H9 (cell line): ENCODE measurements at places on chromosomes 7 and 10. TPM values are rescaled to one million over a fixed set of nuclear protein-coding genes. Genes with fewer than 3 reads are reported as not detected.

CTAGE8 gene
- 4.9 and 5.1 TPM in 2 replicates for total RNA-seq

ITIH5 gene
- 1.1 and 1.3 TPM in 2 replicates for total RNA-seq

PIK3CG gene
- total RNA-seq, result not detected in 2 replicates

GIMAP2 gene
- not detected in 2 replicates for total RNA-seq

DNA sequence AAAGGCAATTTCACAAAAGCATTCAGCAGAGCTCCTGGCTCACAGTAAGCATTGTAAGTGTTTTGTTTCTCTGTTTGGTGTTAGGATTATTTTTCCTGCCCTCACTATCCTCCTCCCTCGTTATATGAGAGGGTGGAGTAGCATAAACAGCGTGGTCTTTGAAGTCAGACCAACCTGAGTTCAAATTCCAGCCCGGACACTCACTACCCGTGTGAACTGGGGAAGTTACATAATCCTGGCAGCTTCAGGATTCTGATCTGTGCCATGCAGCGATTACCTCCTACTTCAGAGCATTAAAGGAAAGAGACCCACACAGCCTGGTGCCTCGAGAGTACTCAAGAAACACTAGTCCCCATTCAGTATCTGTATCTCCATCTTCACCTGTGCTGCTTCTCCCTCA lies 386.5 kb downstream of the INHBA start:
- no peaks in the 10 kb centered on the region for H3K36me3 ChIP-seq
- no peak for DNase-seq
- no peaks in the 10 kb centered on the region for H3K4me1 ChIP-seq
- H3K27ac ChIP-seq, result no peak overlapping the region
- no peaks in the 10 kb centered on the region for H3K27me3 ChIP-seq
- H3K4me3 ChIP-seq, result no peak overlapping the region

- no peak for DNase-seq
- H3K27me3 ChIP-seq, result no peaks in the 10 kb centered on the region
- H3K4me1 ChIP-seq, result peaks cover 6% of the 10 kb centered on the region; the same call in 1 of the 2 replicates
- H3K27ac ChIP-seq, result no peak overlapping the region
Measured at GRCh38 chr7:137818036-137818435, 28.7 kb downstream of the DGKI start.

CALHM3 gene
- total RNA-seq, result not detected in 2 replicates

- H3K27me3 ChIP-seq, result no peaks in the 10 kb centered on the region
- no peak overlapping the region for H3K4me3 ChIP-seq
- H3K4me1 ChIP-seq, result no peaks in the 10 kb centered on the region
Measured at GRCh38 chr10:125605167-125605566, 77.8 kb downstream of the TEX36 start.

- DNase-seq, result no peak
- no peak overlapping the region for H3K4me3 ChIP-seq
- peaks cover 97% of the 10 kb centered on the region for H3K36me3 ChIP-seq
- no peak overlapping the region for H3K27ac ChIP-seq
- no peaks in the 10 kb centered on the region for H3K27me3 ChIP-seq
Measured at GRCh38 chr7:100095704-100096103, 5.5 kb downstream of the MCM7 start.

- no peak overlapping the region for H3K4me3 ChIP-seq
- H3K4me1 ChIP-seq, result peaks cover 6% of the 10 kb centered on the region; the same call in 1 of the 2 replicates
- no peak for DNase-seq
- H3K27ac ChIP-seq, result no peak overlapping the region
- H3K36me3 ChIP-seq, result no peaks in the 10 kb centered on the region
Measured at GRCh38 chr7:148058092-148058491, 532.5 kb upstream of the C7orf33 start.

DNA sequence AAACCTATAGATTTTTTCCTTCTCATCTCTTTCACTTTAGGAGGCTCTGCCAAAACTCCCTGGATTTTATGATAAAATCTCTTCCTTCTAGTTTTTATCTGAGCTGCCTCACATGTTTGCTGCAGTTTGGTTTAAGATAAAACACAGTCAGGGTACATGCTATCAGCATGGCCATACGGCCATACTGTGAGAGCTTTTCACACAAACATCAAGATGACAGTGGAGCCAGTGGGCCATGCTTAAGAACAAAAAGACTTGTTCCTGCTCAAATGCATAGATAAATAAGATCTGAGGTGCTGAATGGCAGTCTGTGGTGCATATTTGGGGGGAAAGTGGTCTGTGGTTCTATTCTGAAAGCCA lies 91.0 kb downstream of the ELMO1 start:
- H3K36me3 ChIP-seq, result no peaks in the 10 kb centered on the region
- H3K4me3 ChIP-seq, result no peak overlapping the region
- no peak for DNase-seq

PIP4K2A gene
- 33.3 and 33.6 TPM in 2 replicates for total RNA-seq

- no peak overlapping the region for H3K27ac ChIP-seq
- H3K36me3 ChIP-seq, result peaks cover 2% of the 10 kb centered on the region; the same call in 2 of the 3 replicates
- H3K27me3 ChIP-seq, result no peaks in the 10 kb centered on the region
- H3K4me1 ChIP-seq, result no peaks in the 10 kb centered on the region
- H3K4me3 ChIP-seq, result no peak overlapping the region
Measured at GRCh38 chr7:47504551-47505311, 77.2 kb downstream of the TNS3 start.

DNA sequence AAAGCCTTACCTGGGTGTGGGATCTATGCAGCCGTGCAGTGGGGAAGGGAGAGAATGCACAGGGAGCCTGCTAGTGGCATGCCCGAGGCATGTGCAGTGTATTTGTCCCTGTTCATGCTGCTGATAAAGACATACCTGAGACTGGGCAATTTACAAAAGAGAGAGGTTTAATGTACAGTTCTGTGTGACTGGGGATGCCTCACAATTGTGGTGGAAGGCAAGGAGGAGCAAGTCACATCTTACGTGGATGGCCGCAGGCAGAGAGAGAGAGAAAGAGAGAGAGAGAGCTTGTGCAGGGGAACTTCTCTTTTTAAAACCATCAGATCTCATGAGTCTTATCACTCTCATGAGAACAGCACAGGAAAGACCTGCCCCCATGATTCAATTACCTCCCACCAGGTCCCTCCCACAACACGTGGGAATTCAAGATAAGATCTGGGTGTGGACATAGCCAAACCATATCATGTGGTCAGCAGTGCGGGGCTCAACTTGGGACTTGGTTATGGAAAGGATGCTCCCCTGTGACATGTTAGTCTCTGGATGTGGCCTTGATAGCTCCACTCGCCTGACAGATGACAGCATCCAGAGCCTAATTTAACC lies 128.9 kb downstream of the DOCK1 start:
- peaks cover 24% of the 10 kb centered on the region; the same call in 2 of the 3 replicates for H3K36me3 ChIP-seq
- no peak for DNase-seq
- no peak overlapping the region for H3K4me3 ChIP-seq
- H3K27me3 ChIP-seq, result no peaks in the 10 kb centered on the region
- no peak overlapping the region for H3K27ac ChIP-seq
- no peaks in the 10 kb centered on the region for H3K4me1 ChIP-seq

OPN1SW gene
- total RNA-seq, result not detected in 2 replicates

DNA sequence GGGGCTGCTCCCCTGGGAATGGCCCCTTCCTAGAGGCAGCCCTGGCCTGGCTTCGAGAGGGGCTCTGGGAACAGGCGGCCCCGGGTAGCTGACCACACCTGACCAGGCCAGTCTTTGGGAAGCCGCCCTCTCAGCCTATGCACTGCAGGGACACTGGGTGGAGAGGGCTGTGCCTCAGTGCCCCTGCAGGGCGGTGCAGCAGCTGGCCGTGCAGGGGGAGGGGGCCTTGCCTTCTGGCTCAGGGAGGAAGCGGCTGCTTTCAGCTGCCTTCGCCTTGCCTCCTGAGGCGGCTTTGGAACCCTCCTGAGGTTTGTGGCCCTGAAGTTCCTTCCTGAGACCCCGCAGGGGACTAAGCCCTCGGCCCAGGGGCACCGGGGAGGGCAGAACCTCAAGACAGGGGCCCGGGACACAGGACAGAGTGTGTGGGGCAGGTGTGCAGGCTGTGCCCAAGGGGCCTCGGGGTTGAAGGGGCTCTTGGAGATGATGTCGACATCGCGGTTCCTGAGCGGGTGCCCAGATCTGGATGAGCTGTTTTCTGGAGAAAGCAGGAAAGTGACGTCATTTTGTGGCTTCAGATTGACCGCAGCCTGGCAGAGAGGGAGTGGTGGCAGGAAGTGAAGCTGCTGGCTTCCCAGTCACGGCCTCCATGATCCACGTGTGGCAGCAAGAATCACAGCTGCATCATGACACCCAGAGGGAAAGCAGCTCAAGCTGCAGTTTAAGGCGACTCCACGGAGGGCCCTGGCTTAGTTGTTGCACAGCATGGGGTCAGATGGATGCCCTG lies 17.7 kb downstream of the ADAM8 start:
- no peaks in the 10 kb centered on the region for H3K4me1 ChIP-seq
- no peak for DNase-seq
- no peaks in the 10 kb centered on the region; the same call in 1 of the 2 replicates for H3K27me3 ChIP-seq

DNA sequence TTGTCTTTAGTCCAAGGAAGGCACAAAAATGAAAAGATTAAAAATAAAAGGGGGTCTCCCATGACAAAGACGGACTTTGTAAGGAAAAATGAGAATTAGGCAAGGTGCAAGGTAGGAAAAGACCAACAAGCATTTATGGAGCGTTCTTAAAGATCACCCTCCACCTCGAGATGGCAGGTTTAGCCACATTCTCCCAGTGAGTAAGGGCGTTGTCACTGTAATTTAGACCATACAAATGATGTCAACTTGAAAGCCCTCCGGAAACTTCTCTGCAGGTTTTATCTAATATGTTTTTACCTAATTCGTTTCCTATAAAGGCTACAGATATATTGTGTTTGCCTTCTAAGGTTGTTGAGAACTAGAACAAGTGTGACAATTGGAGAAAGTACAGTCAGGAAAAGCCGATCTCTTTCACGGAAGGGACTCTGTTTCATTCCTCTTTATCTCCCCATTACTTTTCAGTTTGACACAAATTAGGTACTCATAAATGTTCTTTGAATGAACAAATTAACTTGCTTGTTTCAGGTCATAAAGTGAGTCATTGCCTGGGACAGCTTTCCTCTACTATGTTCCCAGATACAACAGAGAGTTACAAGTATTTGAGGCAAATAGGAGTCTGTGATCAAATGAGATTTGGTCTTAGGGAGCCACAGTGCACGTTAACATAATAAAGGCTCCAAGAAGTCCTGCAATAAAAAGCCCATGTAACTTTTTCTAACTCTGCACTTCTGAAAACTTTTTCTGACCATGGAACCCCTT lies 102.6 kb upstream of the HABP2 start:
- no peaks in the 10 kb centered on the region for H3K27me3 ChIP-seq
- H3K36me3 ChIP-seq, result no peaks in the 10 kb centered on the region; the same call in 2 of the 3 replicates
- H3K27ac ChIP-seq, result no peak overlapping the region
- no peak overlapping the region for H3K4me3 ChIP-seq
- DNase-seq, result no peak

DNA sequence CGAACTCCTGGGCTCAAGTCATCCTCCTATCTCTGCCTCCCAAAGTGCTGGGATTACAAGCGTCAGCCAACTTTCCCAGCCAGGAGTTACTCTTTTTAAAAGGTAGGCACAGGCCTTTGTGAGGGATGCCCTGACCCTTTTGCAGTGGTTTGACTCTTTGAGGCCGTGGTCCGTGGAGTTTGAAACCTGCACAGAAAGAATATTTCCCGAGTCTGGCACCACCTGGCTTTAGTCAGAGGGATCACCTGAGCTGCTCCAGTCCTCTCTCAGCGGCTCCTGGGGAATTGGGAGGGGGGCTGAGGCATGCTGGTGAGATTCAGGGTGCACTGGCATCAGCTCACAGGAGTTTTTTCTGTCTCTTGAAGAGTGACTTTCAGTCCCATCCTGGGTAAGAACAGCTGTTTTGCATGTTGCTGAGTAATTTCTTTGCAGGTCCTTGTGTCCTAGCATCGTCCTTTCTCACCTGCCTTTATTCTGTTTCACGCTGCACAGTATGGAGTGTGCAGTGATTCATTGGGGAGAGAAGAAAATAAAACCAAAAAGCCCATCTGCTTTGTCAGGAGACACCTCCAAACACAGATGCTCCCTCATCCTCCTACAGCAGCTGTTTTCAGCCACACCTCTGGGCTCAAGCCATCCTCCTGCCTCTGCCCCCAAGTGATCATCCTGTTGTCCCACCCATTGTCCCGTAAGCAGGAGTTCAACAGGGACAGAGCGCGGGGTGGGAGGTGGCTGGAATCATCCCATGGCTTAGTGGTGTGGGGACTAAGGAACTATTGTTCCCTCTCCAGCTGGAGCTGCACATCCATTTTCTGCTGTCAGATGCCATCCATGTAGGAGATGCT lies 284.7 kb downstream of the CAMK1D start:
- H3K27me3 ChIP-seq, result no peaks in the 10 kb centered on the region
- DNase-seq, result no peak
- no peak overlapping the region for H3K4me3 ChIP-seq
- no peaks in the 10 kb centered on the region; the same call in 1 of the 2 replicates for H3K4me1 ChIP-seq
